ENCODE measurements at places on chromosomes 1 and 21. TPM values are rescaled to one million over a fixed set of nuclear protein-coding genes. Genes with fewer than 3 reads are reported as not detected.

DNA sequence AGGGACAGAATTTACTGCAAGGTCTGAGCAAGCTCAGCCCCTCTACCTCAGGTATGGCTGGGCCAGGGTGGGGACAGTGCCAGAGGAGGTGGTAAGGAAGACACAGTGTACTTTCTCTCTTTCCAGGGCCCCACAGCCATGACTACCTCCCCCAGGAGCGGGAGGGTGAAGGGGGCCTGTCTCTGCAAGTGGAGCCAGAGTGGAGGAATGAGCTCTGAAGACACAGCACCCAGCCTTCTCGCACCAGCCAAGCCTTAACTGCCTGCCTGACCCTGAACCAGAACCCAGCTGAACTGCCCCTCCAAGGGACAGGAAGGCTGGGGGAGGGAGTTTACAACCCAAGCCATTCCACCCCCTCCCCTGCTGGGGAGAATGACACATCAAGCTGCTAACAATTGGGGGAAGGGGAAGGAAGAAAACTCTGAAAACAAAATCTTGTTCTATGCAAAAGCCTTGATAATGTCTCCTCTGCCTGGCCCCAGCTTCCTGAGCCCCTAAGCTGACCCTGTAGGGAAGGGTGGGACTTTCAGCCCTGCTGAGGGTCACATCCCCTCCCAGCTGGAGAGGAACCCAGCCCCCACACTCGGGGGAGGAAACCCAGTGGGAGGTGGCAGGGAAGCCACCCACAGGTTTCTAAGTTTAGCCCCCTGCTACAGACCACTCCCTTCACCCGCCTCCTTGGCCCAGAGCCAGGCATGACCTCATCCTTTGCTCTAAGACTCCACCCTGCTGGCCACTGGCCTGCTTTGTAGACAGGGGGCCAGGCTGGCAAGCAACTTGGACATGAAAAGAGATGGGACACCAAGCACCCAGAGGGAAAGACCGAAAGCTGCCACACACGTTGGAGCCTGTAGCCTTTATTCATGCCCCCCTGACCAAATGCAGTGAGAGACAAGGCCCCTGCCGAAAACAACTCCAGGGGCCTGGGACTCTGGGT, 6.4 kb downstream of the RHOC start:
- DNase-seq = peak; percentile 92

GRCh38 chr1:208269338-208269666, 25.1 kb upstream of the PLXNA2 start:
- DNase-seq = no peak

- DNase-seq = no peak
Observed at GRCh38 chr21:46307625-46308024, 16.0 kb downstream of the C21orf58 start.

DNA sequence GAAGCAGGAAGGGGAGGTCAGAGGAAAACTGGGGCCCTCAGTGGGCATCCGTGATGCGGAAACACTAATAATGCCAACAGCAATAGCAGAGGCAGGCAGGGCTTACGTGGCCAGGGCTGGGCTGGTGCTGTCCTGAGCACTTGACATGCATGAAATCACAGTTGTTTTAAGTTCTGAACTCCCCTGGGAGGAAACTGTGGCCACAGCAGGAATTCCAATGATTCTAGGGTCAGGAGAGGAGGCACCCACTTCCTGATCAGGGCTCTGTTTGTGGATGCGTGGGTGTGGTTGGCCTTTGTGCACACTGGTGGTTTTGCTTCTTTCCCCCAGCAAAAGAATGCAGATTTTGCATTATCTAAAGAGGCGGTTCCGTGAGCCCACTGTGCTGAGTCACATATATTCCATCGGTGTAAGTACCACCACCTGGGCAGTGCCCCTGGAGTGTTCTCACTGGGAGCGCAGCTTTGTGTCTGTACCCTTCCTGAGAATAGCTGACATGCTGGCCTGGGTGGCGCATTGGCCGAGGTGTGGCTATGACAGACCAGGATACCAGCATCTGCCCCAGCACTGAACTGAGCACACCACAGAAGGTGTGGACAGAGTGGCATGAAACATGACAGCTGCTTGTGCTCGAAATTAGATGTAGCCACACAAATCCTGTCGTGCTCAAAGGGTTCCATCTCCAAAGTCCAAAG, 71.0 kb downstream of the PDE9A start:
- no peak for DNase-seq

ATP1A4 gene
- total RNA-seq = not detected

CHRNB2 gene
- total RNA-seq = 0.12 TPM

POTED gene
- not detected for total RNA-seq

COL6A1 gene
- total RNA-seq = 174 TPM

FCGR3A gene
- total RNA-seq = not detected
